ENCODE measurements at places on chromosomes 12 and 14.

GRCh38 chr14:65501328-65501727, 88.8 kb downstream of the FUT8 start:
- no peak for DNase-seq

- no peak for DNase-seq
Observed at GRCh38 chr12:108308395-108309085, 30.6 kb downstream of the CMKLR1 start.

- DNase-seq: no peak
Observed at GRCh38 chr14:89308232-89308959, 108.6 kb downstream of the FOXN3 start.

GRCh38 chr14:91381801-91382670, 35.6 kb downstream of the CCDC88C start:
- DNase-seq: no peak

GRCh38 chr12:76031414-76032042, at the start of gene PHLDA1:
Gene PHLDA1 (minus strand): TSS chr12:76031776.
- DNase-seq: peak; percentile 97

DNA sequence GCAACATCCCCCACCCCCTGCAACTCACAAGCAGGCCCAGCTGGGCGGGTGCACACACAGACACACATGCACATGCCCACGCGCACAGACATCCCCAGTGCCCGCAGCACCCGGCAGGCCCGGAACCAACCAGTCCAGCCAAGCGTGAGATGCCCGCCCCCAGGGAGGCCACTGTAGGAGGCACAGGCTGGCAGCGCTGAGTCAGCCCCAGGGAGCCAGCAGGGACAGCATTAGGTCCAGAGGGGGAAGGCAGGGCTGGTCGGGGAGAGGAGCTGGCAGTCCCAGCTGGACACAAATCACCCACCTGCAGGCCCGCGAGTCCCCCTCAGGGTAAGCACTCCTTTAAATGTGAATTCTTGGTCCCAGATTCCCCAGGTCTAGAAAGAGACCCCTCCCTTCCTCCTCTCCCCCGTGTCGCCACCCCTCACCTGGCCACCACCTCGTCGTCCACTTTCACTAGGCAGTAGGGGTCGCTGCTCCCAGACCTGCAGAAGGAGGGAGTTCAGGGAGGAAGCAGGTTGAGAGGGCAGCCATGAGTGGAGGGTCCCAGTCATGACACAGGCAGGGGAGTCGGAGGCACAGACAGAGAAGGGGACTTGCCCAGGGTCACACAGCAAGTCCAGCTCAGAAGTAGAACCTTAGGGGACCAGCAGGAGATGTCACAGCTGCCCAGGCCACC, 5.0 kb downstream of the RASAL1 start:
- no peak for DNase-seq

DNA sequence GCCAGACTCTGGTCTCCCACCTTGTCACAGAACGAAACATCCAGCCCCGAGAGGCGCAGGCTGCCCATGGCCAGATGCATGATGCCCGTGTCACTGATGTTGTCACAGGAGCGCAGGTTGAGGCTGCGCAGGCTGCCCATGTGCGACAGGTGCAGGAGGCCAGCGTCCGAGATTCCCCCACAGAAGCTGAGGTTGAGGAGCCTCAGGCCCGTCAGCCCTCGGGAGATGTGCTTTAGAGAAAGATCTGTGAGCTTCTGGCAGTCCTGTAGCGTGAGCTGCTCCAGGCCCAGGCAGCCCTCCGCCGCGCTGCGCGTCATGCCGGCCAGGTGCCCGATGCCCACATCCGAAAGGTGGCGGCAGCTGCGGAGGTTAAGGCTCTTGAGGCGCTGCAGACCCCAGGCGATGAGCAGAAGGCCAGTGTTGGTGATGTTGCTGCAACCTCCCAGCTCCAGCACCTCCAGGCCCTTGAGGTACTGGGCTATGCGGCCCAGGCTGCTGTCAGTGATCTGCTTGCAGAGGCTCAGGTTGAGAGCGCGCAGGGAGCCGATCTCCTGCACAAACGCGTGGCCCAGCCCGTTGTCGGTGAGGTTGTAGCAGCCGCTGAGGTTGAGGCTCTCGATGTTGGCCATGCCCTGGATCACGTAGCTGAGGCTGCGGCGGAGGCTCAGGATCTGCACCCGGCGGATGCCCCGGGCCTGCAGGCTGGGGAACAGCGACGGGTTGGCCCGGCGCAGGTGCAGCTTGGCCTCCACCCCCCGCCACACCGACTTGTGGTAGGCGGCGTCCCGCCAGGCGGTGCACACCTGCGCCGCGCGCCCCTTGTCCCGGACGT, 991 bp downstream of the FBXL14 start:
- DNase-seq: peak; percentile 42

GRCh38 chr14:95502381-95502950, 14.0 kb downstream of the SYNE3 start:
- DNase-seq: no peak

DNA sequence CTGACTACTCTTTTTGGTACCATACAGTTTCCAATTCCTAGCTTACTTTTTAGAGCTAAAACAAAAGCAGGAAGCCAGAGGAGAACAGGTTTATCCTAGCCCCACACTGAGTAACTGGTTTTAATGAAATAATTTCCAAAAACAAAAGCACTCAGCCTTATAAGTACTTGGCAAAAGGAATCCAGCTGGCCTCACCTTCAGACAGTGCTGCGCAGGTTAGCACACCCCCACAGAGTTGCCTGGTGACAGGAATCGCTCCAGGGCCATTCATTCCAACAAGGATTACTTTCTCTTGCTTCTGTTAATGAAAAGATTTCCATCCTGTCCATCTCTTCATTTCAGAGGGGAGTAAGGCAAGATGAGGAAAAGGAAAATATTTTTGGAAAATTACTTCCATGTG, 84.6 kb downstream of the SCFD1 start:
- no peak for DNase-seq

DNA sequence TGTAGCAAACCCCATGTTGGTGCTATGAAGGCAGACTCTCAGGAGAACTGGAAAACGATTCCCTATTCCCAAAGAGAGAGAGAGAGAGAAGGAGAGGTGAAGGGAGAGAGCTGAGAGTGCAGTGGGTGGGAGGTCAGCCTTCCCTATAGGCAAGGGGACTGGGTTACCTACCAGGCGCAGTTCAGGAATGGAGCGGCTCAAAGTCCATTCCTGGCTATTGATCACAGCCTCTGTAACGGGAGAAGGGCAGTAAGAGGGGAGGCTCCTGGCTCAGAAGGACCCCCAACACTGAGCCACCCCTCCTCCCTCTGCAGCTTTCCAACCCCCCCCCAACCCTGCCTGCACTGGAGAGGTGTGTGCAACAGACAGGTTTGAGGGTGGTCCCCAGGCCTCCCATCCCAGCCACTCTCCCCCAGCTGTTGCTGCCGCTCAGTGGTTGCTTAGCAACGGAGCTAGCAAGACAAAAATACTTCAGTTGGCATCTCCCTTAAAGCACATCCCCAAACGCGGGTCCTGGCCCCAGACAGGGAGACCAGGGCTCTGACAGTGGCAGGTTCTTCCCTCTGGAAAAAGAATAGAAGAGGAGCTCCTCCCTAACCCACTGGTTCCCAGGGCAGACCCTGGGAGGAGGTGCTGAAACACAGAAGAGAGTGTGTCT, 3.2 kb downstream of the AGAP2 start:
- no peak for DNase-seq

- no peak for DNase-seq
Observed at GRCh38 chr14:34362641-34363251, 99.3 kb downstream of the SPTSSA start.
